Right renal cortex interstitium (tissue), 3 donors: ENCODE measurements at places on chromosomes 6 and 20. TPM values are rescaled to one million over a fixed set of nuclear protein-coding genes. Genes with fewer than 3 reads are reported as not detected.

Gene IGF2R
- 62.3 TPM for polyA plus RNA-seq

Gene FOXF2
- polyA plus RNA-seq: 0.08 TPM

Gene PBOV1
- polyA plus RNA-seq: 0.10 TPM

Gene CD164
- polyA plus RNA-seq: 547 TPM

GRCh38 chr20:41367393-41367695, 726 bp upstream of the EMILIN3 start:
- DNase-seq: no peak

DNA sequence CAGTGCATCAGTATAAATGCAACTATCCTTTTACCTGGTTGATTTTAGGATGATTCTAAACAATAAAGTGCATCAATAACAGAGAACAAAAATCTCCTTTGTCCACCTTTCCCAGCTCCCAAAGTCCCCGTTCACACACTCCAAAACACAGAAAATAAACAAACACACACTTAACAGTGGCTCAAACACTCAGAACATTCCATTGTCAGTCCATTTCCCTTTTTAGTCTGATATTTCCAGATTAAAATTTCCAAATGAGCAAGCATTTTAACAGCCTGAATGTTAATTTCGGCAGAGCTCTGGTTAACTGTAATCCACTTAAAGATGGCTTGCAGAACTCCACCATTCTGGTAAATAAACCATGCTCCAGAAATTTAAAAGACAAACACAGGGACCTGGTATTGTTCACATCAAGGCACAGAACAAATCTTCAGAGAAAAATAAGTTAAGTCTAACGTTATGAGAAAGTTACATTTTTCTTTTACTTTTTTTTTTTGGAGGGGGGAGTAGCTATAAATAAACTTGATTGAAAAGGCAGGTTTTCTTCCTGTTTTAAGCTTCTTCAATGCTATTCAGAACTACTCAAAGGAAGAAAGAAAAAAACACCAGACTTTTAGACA, 100.8 kb downstream of the DST start:
- no peak for DNase-seq

DNA sequence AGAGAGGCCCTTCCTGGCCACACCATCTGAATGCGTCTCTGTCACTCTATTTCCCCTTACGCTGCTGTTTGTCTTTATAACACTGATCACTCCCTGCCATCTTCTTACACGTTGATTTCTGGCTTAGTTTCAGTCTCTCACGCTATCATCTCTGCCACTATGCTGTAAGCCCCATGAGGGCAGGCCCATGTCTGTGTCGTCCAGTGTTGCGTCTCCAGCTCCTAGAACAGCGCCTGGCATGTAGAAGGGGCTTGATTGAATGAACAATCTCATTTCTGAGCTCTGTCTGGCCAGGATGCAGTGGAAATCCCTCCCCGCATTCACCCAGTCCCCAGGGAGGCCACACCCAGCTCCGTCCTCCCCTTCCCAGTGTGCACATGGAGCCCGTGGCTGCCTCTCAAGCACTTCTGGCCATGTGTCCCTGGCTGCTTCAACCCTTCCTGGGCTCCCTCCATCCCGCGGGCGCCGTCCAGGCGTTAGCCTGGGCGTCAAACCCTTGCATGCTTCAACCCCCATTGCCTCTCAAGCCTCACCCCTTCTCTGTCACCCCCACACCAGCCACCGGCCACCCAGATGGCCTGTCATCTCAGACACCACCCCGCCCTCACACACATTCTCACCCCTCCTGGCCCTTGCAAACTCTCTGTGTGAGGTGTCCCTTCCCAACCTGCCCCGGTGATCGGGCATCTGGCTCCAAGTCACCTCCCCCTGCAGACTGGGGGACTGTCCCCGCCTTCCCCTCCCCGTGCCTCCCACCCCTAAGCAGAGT, 71.1 kb downstream of the SRC start:
- no peak for DNase-seq

DNA sequence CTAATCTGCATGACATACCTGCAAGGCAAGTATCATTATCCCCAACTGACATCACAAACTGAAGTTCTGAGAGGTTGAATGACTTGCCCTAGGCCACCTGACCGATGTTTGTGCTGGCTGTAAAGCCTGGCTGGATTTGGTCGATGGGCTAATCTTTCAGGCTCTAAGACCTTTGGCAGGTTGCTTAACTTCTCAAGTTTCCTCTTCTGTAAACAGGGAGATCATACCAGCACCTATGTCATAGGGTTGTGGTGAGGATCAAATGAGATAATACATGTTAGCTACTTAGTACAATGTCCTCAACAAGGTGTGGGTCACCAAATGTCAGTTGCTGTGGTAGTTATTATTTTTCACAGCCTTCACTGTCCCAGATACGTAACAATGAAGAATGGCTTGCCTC, 14.2 kb downstream of the ANKRD66 start:
- no peak for DNase-seq

DNA sequence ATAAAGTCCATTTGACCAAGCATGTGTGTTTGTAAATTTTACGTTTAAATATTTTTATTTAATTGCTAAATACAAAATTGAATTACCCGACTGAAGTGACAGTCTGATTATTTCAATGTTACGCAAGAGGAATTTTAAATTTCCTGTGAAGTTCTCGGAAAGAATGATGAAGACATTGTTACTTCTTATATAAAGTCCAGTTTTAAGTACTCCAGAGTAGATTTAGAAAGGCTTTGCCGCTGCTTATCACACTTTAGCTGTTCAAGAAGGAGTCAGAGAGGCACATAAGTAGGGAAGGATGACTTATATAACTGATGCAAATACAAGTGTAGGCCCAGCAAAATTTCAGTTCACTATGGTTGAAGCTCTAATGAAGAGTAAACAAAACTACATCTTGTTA, 265.1 kb upstream of the CITED2 start:
- no peak for DNase-seq

- no peak for DNase-seq
Observed at GRCh38 chr6:62808565-62809293, 402.5 kb upstream of the FKBP1C start.

- no peak for DNase-seq
Observed at GRCh38 chr6:118680452-118681095, 29.2 kb upstream of the CEP85L start.

DNA sequence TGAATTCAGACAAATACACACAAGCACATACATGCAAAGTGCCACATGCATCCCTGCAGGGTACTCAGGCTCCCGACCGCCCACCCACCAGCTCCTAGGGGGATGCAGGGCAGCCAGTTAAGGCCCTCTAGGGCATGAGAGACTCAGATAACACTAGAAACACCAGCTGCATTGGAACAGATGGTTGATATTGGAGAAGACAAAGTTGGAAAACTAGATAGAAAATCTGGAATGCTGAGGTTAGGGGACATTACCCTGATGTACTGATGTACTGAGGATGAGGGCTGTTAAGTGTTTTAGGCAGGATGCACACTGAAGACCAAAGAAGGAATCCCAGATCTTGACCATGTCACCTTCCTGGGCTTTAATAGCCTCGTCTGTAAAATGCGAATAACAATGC, 134.6 kb upstream of the ECI2 start:
- no peak for DNase-seq

GRCh38 chr6:12343122-12343439, 52.9 kb downstream of the EDN1 start:
- no peak for DNase-seq

GRCh38 chr6:138250053-138250452, 31.8 kb upstream of the PBOV1 start:
- no peak for DNase-seq
